EH (cell line): ENCODE measurements at places on chromosomes 1 and 21.

GRCh38 chr1:228311091-228311490 lies 95.5 kb downstream of the TRIM11 start:
- DNase-seq, result no peak

GRCh38 chr1:205630651-205631009 lies 1.2 kb downstream of the ELK4 start:
- DNase-seq, result no peak

DNA sequence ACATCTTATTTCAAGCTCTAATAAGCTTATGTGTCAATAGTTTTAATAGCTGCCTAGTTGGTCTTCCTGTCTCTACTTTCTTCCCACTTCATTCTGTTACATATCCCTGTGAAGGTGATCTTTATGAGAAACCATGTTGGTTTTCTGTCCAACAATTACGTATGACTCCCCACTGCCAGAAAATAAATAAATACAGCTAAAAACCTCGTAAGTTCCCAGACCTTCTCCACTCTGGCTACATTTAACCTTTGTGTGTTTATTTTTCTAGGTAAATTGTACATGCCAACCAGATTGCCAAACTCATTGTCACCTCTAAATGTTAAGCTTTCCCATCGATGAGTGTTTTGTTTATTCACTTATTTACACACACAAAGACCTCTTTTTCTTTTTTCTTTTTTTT lies 147.2 kb downstream of the CRB1 start:
- no peak for DNase-seq

DNA sequence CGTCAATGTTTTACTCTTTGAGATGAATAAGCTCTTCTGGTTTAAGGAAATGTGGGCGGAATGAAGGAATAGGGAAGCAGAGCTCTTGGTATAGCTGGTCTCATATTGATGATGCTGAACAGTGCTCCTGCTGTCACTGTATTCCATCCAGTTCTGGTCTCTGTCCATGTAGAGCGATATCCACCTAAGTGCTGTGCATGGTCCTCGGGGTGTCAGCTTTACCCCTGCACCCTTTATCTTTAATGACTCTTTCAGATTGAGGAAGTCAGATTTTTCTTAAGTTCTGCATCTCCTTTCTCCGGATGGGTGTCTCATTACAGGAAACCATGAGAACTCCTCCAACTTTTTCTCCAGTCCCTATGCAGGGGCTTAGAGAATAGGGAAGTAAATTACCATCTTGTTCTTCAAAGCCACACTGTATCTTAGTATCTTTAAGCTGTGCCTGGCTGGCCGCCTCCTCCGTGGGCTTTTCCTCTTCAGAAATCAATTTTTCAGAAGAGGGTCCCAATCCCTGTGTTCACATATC lies 52.9 kb downstream of the PDE4B start:
- no peak for DNase-seq

DNA sequence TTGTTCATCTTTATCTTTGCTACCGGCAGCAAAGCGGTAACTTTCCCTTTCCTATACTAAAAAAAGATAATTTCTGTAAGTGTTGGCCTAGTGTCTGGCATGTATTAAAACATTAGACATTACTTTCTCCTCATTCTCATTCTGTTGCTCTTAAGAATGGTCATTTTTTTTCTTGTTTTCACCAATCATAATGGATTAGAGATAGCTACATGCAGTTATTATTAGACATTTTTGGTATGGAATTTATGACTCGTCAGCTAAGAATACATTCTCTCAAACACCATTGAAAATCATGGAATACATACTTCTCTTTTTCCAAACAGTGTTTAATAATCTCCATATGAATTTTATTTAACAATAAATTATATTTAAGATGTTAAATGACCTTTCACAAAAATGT lies 1154.6 kb downstream of the BRINP3 start:
- no peak for DNase-seq

DNA sequence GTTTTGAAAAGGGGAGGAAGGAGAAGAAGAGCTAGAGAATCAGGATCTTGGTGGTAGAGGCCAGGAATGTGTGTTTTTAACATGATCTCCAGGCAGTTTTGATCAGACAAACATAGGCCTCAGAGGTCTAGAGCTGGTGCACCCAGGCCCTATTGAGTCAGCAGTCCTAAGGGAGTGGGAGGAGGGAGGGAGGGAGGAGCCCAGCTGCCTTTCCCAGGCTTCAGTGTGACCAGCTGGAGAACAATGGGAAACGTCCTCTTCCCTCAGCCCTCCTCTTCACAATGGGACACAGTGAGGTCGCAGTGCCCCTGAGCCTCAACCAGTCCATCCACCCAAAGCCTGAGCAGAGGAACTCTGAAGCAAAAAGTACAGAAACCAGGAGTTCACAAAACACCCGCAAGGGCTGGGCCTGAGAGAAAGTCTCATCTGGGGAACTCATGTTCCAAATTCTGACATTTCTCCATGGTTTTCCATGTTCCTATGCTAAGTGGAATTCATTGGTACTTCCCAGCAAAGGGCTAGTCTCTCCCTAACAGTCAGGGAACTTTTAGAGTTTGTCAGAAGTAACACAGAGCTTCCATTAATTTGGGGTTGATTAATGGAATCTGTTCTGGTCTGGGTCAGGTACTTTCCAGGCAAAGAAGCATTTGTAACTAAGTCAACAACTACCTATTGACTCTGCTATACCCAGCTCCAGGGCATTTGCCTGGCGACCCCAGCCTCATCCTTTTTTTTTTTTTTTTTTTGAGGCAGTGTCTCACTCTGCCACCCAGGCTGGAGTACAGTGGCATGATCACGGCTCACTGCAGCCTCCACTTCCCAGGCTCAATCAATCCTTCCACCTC lies 37.5 kb downstream of the ELAPOR1 start:
- peak; percentile 77 for DNase-seq

DNA sequence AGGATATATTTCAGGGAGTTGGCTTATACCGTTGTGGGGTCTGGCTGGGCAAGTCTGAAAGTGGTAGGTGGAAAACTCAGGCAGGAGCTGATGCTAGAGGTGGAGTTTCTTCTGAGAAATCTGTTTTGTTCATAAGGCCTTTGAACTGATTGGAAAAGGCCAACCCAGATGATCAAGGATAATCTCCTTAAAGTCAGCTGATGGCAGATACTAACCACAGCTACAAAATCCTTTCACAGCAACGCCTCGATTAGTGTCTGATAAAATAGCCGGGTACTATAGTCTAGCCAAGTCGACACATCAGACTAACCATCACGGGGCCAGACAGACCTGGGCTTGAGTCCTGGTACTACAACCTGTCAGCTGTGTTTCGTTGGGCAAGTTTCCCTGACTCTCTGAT lies 21.4 kb downstream of the OPRD1 start:
- DNase-seq, result no peak

- no peak for DNase-seq
These were observed 367 bp downstream of the WNT2B start for GRCh38 chr1:112509005-112509659.

- no peak for DNase-seq
These were observed 3.5 kb upstream of the RAP1A start for GRCh38 chr1:111615870-111616715.

GRCh38 chr1:156852418-156852874 lies 6.5 kb downstream of the INSRR start:
- peak; percentile 48 for DNase-seq

DNA sequence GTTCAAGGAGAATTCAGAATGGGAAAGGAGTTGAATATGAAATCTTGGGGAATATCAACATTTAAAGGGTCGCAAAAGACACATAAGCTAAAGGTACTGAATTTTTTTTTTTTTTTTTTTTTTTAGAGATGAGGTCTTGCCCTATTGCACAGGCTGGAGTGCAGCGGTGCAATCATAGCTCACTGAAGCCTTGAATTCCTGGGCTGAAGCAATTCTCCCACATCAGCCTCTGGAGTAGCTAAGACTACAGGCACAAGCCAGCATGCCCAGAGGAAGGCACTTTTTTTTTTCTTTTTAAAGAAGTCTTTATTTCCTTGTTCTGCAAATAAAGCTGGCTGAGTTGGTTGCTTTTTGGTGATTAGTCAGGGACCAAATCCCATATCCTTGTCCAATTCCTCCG lies 44.1 kb upstream of the RAB3GAP2 start:
- no peak for DNase-seq

DNA sequence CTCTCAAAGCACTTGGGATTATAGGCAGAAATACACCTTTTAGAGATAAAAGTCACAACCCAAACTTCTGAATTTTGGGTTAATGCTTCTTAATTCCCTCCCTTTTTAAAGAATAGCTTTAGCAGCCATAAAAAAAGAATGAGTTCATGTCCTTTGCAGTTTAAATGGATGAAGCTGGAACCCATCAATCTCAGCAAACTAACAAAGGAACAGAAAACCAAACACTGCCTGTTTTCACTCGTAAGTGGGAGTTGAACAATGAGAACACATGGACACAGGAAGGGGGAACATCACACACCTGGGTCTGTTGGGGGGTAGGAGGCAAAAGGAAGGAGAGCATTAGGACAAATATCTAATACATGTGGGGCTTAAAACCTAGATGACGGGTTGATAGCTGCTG lies 55.8 kb downstream of the SLC27A3 start:
- no peak for DNase-seq

DNA sequence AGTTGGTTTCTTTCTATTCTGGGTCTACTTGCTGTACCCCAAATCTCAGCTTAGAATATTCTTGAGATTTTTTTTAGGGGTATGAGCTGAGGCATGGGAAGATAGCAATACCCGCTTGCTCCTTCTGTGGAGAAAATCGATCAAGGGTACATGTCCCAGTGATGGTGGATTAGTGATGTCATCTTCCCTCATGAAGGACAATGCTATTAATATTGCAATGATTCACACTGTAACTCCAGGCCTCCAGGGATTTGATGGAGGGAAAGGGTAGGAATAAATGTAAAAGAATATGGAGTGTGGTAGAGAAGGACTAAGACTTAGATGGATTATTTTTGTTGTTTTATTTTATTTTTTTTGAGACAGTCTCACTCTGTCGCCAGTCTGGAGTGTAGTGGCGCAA lies 47.4 kb downstream of the XCL1 start:
- DNase-seq, result no peak

DNA sequence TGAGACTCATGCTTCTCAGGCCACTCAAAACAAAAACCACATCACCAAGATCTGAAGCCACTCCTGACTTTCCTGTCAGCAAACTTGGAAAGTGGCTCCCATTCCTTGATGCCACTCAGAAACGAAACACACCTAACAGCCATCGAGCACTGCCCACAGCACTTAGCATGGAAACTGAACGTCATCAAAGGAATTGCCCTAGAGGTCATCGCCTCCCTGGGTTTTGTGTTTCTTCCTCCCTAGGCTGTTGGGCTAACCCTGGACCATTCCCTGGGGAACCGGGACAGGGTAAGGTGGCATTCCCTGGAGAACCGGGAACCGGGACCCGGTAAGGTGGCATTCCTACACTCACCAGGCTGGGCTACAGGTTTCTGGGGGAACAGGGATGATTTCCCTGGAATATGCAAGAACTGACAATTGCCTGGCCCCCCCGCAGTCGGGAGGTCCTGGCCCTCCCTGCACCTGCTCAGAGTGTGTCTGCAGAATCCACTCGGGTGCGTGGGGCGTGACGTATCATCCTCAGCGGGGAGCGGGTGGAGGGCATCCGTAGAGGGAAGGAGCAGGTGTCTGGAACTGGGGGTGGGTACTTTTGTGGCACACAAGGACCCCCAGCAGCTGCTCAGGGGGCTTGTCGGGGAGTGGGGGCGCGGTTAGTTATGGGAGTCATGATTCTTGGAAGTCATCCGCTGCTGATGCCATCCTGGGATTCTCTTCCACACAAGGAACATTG lies 30.3 kb downstream of the SLC45A1 start:
- DNase-seq, result no peak

- DNase-seq, result peak; percentile 15
These were observed 63.3 kb downstream of the POFUT2 start for GRCh38 chr21:45224189-45224938.

- no peak for DNase-seq
These were observed 2.8 kb upstream of the HPCA start for GRCh38 chr1:32883338-32884031.

DNA sequence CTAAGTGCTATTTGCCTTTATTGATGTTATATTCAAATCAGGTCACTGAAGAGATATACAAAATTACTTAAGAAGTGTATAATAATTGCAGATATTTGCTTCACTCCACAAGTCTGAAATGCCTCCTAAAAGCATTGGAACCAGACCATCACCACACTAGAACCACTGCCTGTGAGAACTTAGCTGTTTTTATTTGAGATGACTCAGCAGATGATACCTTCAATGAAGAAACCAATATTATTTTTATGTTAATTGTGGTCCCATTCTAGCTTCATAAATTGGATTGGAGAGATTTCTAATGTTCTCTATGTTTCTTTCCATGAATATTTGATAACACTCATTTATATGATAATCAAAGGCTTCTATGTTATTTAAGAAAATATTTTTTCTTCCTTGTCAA lies 740.6 kb downstream of the KCNT2 start:
- no peak for DNase-seq

- no peak for DNase-seq
These were observed at the start of gene CHI3L1 for GRCh38 chr1:203186446-203187303. TSS of gene CHI3L1 (minus strand) at chr1:203186704. CDS start at chr1:203186623, 81 bp downstream.

- peak; percentile 7 for DNase-seq
These were observed 123.2 kb downstream of the DPYD start for GRCh38 chr1:97797403-97798183.

DNA sequence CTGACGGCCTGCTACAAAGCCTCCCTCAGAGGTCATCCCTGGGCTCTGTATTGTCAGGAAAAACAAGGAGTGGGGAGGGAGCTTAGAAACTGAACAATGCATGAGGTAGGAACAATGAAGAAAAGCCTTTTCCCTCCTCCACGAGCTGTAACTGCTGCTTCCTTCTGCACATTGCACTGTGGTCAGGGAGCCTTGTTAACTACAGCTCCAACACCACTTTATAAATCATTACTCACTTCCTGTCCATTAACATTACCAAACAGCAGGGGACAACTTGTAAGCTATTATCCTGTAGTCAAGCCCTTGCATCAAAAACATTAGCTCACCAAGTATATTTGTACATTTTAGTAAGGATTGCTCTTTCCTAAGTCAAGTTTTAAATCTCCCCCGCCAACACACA lies 336.0 kb upstream of the NR5A2 start:
- DNase-seq, result peak; percentile 86
